Esophagus muscularis mucosa (tissue), 4 donors: ENCODE measurements at places on chromosomes 2 and 18. TPM values are rescaled to one million over a fixed set of nuclear protein-coding genes. Genes with fewer than 3 reads are reported as not detected.
A peak's percentile ranks its signal among the peaks of the same experiment; 100 is the strongest.

The VWC2L gene
- not detected for total RNA-seq

The C1QL2 gene
- total RNA-seq = not detected

The GPR35 gene
- 1.8 TPM for total RNA-seq

The LAMA1 gene
- total RNA-seq = 0.42 TPM

DNA sequence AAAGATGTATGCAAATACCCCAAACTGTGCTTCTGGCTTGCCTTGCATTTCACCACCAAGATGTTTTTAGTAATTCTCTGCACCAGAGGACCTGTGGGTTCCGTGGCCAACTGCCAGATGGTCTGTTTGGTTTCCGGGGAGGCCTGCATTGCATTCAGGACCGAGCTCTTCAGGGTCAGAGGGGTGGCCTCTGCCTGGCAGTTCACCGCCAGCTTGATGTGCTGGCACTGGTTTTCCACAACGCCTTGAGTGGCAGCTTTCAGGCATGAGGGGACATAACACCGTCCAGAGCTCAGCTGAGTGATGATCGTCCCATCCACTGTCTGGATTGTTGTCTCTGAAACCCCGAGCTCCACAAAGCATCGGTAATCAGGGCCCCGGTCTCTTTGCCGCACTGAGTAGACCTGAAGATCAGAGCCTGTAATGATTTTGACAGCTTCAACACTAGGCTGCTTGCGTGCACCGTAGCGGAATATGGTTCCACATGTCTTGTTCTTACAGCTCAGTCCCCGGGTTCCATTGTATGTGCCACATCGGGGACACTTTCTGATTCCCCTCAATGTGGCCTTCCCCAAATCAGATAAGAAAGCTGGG lies 9.4 kb downstream of the C2orf42 start:
- H3K36me3 ChIP-seq = peaks cover 64% of the 10 kb centered on the region
- no peak for DNase-seq
- H3K27ac ChIP-seq = no peak overlapping the region
- H3K4me3 ChIP-seq = no peak overlapping the region
- no peaks in the 10 kb centered on the region for H3K27me3 ChIP-seq
- no peaks in the 10 kb centered on the region for H3K4me1 ChIP-seq

- H3K4me3 ChIP-seq = no peak overlapping the region
- H3K36me3 ChIP-seq = no peaks in the 10 kb centered on the region
- peaks cover 58% of the 10 kb centered on the region for H3K27me3 ChIP-seq
- DNase-seq = no peak
- no peak overlapping the region for H3K27ac ChIP-seq
- peaks cover 27% of the 10 kb centered on the region for H3K4me1 ChIP-seq
These were observed 14.7 kb downstream of the WNT10A start for GRCh38 chr2:218895326-218895725.

DNA sequence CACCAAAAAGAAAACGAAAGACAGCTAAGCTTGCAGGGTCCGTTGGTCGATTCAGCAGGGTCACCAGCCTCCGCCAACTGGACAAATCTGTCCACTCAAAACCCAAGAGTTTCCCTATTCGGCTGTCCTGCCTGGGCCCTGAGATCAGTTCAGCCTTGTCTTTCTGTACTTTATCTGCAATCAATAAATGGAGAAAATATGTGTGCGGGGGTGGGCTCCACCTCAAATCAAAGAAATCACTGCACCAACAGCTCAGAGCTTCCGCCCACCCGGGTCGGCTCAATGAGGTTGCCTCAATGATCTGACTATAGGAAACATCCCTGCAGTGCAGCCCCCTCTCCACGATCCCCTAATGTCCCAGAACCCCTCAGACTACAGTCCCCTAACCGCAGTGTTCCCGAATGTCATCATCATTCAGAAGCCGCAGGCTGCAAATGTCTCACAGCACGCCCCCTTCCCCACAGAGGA lies 447 bp downstream of the GGCX start:
- no peak for DNase-seq
- peaks cover 31% of the 10 kb centered on the region for H3K4me1 ChIP-seq
- peak overlapping the region; percentile 86 for H3K27ac ChIP-seq
- peak overlapping the region; percentile 79 for H3K4me3 ChIP-seq
- H3K27me3 ChIP-seq = no peaks in the 10 kb centered on the region

DNA sequence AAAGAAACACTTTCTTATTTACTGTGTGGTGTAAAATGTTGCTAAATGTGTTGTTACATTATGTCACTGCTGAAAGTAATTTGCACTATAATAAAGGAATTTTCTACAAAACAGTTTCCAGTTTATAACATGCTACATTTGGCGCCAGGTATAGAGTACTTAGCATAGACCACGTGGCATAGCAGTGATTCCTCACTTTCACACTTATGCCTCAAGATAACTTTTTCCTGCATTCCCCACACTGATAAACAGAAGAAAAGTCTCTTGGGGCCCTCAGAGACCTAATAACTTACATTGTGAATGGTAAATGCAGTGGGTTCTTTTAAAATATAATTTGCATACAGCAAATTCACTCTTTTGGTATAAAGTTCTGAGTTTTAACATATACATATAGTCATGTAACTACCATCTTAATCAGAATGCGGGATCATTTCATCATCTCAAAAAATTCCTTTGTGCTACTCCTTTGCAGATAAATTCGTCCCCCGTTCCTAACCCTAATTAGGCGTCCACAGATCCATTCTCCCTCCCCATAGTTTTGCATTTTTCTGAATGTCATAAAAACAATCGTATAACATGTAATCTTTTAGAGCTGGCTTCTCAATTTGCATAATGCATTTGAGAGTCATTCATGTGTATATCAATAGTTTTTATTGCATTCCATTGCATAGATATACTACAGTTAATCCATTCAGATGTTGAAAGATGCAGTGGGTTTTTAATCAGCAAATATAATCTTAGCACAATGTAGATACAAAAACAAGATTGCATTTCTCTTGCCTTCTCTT lies 7.5 kb downstream of the LGALSL start:
- H3K4me3 ChIP-seq = no peak overlapping the region
- peaks cover under 1% of the 10 kb centered on the region for H3K4me1 ChIP-seq
- peaks cover 30% of the 10 kb centered on the region for H3K36me3 ChIP-seq
- H3K27me3 ChIP-seq = no peaks in the 10 kb centered on the region
- no peak for DNase-seq

DNA sequence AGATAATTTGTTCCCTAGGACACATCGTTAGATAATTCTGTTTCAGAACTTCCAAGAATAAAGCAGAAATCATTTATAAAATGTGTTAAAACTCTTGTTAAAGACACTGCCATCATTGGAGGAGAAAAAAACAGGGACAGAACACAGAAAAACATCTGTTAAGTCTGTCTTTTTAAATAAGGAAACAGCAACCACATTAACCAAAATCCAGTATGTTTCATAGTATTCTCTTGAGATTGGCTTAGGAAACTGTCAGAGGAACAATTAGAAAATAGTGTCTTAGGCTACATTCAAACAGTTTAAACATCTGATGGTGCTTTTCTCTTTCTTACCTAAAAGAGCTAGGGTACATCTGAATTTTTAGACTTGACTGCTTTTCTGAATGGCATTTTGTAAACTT lies 81.6 kb downstream of the PMS1 start:
- H3K4me3 ChIP-seq = no peak overlapping the region
- peaks cover 4% of the 10 kb centered on the region for H3K36me3 ChIP-seq
- no peaks in the 10 kb centered on the region for H3K4me1 ChIP-seq
- H3K27ac ChIP-seq = no peak overlapping the region

DNA sequence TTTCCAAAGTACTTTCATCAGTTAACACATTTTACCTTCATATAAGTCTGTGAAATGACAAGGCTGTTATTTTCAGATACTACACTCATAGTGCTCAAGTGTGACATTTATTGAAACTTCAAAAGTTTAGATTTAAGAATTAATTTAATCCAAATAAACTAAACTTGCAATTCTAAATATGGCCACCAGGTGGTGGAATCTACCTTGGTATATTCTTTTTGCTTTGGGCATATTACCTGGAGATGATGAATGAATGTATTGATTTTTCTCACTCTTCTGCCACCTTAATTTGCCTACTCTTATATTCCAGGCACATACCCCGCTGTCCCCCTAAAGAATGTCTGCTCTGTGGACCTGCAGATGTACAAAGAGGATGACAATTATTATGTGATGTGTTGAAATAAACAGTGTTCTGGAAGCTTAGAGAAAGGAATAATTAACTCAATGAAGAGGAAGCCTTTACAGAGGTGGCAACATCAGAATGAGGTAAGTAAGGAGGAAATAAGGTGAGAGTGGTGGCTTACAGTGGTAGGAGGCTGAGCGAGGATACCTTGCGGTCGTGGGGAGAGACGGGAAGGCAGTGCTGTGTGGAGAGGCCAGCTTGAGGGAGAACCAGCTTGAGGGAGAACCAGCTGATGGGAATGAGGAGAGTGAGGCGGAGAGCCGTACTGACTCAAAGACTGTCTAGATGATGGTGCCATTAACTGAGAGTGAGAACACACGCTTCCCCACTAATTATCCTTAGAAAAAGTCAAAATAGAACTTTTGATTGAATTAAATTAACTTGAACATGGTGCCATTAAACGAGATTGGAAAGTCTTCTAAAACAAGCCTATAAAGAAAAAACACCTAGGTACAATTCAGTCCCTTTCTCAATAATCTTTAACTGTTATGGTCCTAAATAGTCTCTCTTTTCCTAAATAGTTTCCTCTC lies 179.5 kb downstream of the CELF4 start:
- no peak overlapping the region for H3K4me3 ChIP-seq
- no peak for DNase-seq
- peaks cover 18% of the 10 kb centered on the region for H3K27me3 ChIP-seq
- no peaks in the 10 kb centered on the region for H3K36me3 ChIP-seq

DNA sequence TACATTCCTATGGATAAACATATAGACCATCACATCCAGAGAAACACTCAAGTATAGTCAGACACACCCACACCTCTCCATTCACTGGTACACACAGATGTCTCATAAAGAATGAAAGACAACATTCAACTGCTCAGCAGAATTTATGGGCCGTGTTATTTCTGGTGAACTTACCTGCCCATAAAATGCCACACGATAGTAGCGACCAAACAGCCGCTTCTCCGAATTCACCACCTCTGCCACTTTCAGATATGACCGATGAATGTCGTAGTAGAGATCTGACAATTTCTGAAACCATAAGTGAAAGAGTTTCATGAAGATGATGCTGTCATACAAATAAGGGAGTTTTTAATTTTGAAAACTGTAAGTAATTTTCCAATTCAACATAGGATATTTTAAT lies 70.7 kb upstream of the CCDC195 start:
- no peak overlapping the region for H3K27ac ChIP-seq
- no peaks in the 10 kb centered on the region for H3K4me1 ChIP-seq
- no peaks in the 10 kb centered on the region for H3K36me3 ChIP-seq
- no peak for DNase-seq
- H3K27me3 ChIP-seq = no peaks in the 10 kb centered on the region

DNA sequence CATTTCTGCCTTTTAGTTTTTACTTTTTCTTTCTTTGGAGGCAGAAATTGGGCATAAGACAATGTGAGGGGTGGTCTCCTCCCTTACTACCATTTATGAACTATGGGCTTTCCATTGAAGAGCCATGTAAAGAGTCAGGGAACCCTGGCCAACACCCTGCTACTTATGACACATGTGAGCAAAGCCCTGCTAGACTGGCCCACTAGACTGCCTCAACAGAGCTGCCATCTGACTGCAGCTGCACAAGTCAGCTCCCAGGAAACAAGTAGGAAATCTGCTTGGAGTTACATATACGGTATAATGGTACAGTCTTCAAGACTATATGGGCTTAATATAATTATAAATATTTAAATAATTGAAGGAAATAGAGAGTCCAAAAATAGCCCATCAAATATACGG lies 816.8 kb downstream of the TRIB2 start:
- no peaks in the 10 kb centered on the region for H3K27me3 ChIP-seq
- no peak overlapping the region for H3K27ac ChIP-seq
- no peak overlapping the region for H3K4me3 ChIP-seq
- H3K36me3 ChIP-seq = no peaks in the 10 kb centered on the region
- no peak for DNase-seq

DNA sequence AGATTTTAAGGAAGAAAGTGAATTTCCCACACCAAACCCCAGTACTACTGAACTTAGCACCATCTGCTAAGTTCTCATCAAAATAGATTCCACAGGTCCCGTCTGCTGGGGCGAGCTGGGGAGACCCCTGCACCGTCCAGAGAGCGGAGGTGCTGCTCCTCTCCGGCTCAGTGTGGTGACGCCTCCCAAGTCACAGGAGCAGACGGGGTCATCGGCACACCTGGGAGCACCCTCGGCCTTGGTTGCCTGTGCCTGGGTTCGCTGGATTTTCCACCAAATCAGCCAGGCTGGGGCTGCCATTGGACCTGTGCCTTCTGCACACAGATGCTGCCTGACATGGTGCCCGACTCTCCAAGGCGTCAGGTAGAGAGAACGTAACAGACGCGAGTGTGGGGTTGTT lies 141.3 kb downstream of the PXDN start:
- no peaks in the 10 kb centered on the region for H3K27me3 ChIP-seq
- no peaks in the 10 kb centered on the region for H3K36me3 ChIP-seq
- peaks cover 14% of the 10 kb centered on the region for H3K4me1 ChIP-seq
- no peak for DNase-seq
- no peak overlapping the region for H3K4me3 ChIP-seq
- no peak overlapping the region for H3K27ac ChIP-seq
